Muscle of arm (tissue), 14 donors: ENCODE measurements at places on chromosomes 5 and 9.

- no peak for DNase-seq
These were observed 4.3 kb downstream of the RXRA start for GRCh38 chr9:134330590-134330989.

- no peak for DNase-seq
These were observed 36.0 kb upstream of the GLIPR2 start for GRCh38 chr9:36100532-36100931.

DNA sequence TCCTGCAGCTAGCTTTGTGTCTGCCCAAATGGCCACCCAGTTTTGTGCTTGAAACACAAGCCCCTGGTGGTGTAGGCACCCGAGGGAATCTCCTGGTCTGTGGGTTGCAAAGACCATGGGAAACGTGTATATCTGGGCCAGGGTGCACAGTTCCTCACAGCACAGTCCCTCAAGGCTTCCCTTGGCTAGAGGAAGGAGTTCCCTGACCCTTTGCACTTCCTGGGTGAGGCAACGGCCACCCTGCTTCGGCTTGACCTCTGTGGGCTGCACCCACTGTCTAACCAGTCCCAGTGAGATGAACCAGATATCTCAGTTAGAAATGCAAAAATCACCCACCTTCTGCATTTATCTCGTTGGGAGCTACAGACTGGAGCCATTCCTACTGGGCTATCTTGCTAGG lies 865.0 kb upstream of the ACO1 start:
- no peak for DNase-seq

- DNase-seq: no peak
These were observed 398.5 kb upstream of the SLC24A2 start for GRCh38 chr9:20187318-20187717.

DNA sequence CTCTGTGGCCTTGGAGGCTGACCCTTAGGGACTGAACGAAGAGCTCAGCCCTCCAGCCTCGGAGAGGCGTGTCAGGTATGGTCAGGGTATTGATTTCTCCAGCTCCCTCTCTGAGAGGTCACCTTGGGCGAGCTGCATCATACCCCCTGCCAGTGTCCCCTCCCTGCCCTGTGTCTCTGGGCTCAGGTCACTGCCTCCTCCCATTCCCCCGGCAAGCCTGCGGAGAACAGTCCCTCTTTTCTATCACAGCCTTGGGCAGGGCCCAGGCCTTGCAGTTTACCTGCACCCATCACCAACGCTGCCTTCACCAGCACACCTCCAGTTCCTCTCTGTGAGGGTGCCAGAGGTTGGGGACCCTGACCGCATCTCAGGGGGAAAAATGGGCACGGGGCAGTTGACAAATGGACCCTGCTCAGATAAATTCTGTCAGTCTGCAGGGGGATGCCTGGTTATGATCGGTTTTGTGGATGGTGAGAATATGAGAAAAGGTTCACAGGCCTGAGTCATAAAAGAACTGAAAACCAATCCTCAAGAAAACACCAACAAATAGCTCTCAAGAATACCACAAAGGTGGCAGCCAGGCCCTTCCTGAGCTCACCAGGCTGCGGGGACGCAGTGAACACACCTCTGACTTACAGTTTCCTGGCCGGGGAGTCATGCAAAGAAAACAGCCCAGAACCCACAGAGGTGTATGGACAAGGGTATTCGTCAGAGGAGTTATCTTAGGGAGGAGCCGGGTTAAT lies 24.7 kb upstream of the RXRA start:
- no peak for DNase-seq

- DNase-seq: no peak
These were observed 230.4 kb upstream of the PUM3 start for GRCh38 chr9:3074247-3074646.

DNA sequence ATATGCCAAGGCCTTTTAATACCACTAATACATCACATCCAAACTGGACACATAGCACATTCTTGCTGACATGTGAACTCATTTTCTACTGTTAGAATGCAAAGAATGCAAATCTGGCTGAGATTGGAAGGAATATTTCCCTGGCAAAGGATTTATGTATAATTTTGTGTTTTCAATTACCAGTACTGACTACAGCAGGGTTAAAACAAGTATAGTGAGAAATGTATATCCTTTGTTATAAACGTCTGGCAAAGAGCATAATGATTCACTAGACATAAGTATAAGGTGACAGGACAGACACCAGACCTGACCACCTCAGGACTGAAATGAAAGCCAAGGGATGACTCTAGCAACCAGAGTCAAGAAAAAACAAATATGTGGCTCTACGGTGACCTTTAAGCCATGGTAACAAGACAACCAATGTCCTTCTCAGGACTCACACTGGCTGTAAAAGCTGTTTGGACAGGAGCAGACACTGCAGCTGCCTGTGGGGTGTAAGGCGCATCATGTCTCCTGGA lies 95.0 kb downstream of the MRPS27 start:
- no peak for DNase-seq

- DNase-seq: no peak
These were observed 161.2 kb upstream of the CHD1 start for GRCh38 chr5:99089822-99090549.

- no peak for DNase-seq
These were observed 79.7 kb downstream of the ALDH7A1 start for GRCh38 chr5:126515337-126515736.

- DNase-seq: no peak
These were observed 230.9 kb downstream of the AUH start for GRCh38 chr9:91130796-91131318.

DNA sequence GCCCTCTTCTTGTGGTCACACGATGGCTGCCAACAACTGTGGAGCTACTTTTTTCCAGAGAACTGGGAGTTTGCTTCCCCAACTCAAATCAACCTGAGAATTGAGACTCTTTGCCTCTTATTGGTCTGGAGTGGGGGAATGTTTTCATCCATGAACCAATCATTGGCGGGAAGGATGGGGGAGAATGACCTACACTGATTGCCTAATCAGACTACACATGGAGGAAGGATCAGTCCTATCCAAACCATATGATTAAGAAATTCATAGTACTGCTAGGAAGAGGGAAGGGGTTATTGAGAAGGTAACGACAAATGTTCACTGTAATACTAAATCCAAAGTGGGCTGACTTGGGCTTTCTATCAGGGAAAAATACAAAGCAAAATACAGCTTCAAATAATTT lies 7.9 kb upstream of the KIF2A start:
- no peak for DNase-seq

GRCh38 chr9:122091682-122092592 lies 1.2 kb downstream of the TTLL11 start:
- DNase-seq: no peak

GRCh38 chr5:170523142-170523551 lies 19.3 kb downstream of the KCNIP1 start:
- DNase-seq: no peak

DNA sequence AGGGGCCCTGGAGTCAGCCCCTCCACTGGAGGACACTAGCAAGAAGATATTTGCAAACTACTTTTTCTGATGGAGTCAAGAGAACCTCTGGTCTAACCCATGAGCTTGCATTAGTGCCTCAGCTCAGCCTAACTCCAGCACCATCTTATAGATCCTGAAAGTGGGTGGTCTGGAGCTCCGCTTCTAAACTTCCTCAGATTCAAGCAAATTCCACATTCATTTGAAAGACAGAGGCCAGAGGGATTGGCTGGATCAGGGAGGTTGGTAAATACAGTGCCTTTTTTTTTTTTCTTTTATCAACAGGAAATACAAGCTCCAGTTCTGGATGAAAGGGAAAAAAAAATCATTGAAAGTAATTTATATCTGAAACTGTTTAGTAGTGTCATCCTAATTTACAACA lies 99.9 kb downstream of the ENC1 start:
- no peak for DNase-seq

- no peak for DNase-seq
These were observed 141.2 kb upstream of the IER5L start for GRCh38 chr9:129319076-129319937.

- no peak for DNase-seq
These were observed 15.0 kb downstream of the CYFIP2 start for GRCh38 chr5:157280927-157281326.
